ENCODE measurements at places on chromosomes 13 and 19. TPM values are rescaled to one million over a fixed set of nuclear protein-coding genes. Genes with fewer than 3 reads are reported as not detected.

VSTM1 gene
- total RNA-seq, result 2.2 TPM

GRCh38 chr13:109516186-109516585 is 270.2 kb downstream of the IRS2 start:
- H3K36me3 ChIP-seq, result no peaks in the 10 kb centered on the region
- no peak for DNase-seq
- H3K4me3 ChIP-seq, result no peak overlapping the region
- peaks cover 8% of the 10 kb centered on the region for H3K4me1 ChIP-seq
- no peaks in the 10 kb centered on the region for H3K27me3 ChIP-seq
- H3K27ac ChIP-seq, result no peak overlapping the region

ZNF681 gene
- 6.4 TPM for total RNA-seq

DNA sequence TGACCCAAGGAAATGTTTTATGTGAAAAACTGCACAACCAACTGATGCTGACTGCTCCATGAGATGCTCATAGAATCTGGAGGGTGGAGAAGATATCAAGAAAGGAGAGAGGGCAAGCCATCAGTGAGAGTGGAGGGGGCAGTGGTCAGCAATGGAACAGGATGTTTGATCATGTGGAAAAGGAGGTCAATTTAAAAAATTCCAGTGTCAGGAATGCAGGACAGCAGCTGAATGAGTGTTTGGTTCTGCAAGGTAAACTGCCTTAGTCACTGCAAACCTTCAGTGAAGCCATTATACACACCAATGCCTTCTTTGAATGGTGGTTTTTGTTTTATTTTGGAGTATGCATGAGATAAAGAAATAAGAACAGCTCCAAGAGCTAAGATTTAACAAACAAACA is 121.5 kb downstream of the FGF14 start:
- no peak for DNase-seq
- no peak overlapping the region for H3K4me3 ChIP-seq
- no peak overlapping the region for H3K27ac ChIP-seq
